SIG-M5 (cell line): ENCODE measurements at places on chromosomes 16 and 17.

GRCh38 chr17:59845595-59846393, 46.9 kb downstream of the TUBD1 start:
- no peak for DNase-seq

DNA sequence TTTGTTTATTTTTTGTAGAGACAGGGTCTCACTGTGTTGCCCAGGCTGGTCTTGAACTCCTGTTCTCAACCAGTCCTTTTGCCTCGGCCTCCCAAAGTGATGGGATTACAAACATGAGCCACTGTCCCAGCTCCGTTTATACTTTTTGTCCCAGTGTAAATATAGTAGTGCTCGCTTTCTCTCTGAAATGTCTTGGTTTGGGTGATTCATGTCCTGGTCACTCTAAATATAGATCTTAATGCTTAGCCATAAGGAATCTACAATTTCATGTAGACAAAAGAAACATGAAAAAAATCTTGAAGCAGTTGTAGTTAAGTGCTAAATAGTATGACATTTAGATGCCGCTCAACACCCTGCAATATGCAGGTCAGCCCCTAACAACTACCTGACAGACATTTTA, 126.9 kb downstream of the KATNIP start:
- DNase-seq, result no peak

GRCh38 chr17:339193-340061, 13.2 kb downstream of the RPH3AL start:
- no peak for DNase-seq

DNA sequence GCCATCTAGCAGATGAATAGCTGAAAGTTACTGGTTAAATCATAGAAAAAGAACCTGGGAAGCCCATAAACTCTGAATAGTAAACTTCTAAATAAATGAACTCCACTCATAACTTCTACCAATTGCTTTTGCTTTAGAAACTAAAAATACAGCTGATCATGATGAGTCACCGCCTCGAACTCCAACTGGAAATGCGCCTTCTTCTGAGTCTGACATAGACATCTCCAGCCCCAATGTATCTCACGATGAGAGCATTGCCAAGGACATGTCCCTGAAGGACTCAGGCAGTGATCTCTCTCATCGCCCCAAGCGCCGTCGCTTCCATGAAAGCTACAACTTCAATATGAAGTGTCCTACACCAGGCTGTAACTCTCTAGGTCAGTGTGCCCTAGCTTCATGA, 9.7 kb downstream of the KAT7 start:
- no peak for DNase-seq

- DNase-seq, result no peak
These were observed 548 bp downstream of the TBX2 start for GRCh38 chr17:61400066-61400716.

DNA sequence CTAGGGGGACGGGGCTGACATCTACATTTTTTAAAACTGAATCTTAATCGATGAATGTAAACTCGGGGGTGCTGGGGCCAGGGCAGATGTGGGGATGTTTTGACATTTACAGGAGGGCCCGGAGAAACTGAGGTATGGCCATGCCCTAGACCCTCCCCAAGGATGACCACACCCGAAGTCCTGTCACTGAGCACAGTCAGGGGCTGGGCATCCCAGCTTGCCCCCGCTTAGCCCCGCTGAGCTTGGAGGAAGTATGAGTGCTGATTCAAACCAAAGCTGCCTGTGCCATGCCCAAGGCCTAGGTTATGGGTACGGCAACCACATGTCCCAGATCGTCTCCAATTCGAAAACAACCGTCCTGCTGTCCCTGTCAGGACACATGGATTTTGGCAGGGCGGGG, 21.4 kb downstream of the ADAM11 start:
- no peak for DNase-seq

GRCh38 chr16:27778171-27778925, 228.4 kb downstream of the KATNIP start:
- DNase-seq, result no peak

GRCh38 chr17:284676-285355, 67.8 kb downstream of the RPH3AL start:
- DNase-seq, result no peak

- no peak for DNase-seq
These were observed 25.6 kb downstream of the CMC2 start for GRCh38 chr16:80981103-80981502.

DNA sequence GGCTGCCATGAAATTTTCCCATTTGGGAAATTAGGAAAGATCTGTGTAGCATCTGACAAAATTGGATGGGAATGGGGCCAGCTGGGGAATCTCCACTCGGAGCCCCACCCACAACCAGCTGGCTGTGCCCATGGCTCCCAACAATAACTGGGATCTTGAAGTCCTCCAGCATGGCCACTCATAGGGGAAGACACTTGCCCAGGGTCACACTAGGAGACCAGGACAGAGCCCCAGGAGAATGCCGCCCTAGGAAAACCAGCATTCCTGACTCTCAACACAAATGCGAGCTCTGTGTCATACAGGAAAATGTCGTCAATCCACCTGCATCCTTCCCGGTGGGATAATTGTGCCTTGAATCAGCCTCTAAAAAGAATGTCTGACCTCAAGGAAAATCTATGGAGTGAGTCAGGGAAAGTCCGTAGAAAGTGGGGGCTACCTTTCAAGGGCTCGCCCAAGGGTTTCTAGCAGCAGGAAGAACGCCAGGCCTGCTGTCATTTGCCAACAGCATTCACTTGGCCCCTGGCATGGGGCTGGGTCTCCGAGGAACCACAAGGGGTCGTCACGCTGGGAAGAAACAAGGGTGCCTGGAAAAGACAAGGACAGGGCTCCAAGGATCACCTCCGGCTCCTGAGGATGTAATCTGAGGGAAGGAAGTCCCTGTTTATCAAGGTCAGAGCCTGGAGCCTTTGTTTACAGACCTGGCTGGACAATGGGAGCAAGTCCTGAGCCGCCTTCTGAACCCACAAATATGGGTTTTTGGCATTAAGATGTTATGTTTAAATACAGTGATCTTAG, 15.9 kb downstream of the CDH5 start:
- DNase-seq, result no peak
